AG09309 (cell line): ENCODE measurements at places on chromosomes 2 and 18.

DNA sequence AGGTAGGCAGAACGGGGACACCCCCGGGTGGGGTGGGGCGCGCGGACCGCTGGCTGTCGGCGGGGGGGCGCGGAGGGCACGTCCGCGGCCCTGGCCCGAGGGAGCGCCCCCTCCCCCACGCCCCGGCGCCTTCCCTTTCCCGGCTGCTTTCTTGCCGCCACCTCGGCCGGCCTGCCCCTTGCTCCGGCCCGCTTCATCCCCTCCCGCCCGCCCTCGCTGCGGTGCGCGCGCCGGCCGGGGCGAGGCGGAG, 443 bp downstream of the VAPA start:
- DNase-seq = no peak

DNA sequence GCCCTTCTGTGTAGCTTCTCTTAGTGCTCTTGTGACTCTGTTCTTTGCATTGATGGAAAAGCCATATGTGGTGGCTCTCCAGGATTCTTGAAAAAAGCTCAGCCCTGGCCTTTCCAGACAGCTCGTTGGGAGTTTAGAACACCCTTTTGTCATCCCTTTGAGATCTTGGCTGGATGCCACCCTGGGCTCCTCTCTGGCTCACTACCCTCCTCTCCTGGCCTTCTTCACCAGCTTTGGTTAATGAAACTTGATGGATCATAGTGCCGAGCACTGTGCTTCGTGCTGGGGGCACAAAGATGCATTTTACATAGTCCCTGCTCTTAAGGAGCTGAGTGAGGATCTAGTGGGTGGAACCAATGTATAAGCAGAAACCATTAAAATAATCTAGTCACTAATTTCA, 15.6 kb upstream of the FHOD3 start:
- no peak for DNase-seq

DNA sequence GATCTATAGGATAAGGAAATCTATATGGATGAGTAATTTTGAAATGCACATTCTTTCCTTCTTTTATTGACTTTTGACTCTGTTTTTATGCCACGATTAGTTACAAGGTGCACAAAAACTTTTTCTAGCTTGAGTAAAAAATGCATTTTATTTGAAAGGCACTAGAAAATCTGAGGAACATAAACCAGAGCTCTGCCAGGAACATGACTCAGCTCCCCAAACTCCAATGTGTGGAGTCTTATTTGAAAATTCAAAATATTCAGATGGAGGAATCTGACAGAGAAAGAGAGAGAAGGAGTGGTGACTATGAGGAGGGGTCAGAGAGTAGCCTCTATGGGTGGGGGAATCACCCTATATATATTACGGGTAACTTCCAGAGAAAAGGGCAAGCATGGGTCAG, 231.0 kb downstream of the DCC start:
- DNase-seq = no peak

- no peak for DNase-seq
These were observed 216.3 kb upstream of the SMAD7 start for GRCh38 chr18:49167084-49167483.

DNA sequence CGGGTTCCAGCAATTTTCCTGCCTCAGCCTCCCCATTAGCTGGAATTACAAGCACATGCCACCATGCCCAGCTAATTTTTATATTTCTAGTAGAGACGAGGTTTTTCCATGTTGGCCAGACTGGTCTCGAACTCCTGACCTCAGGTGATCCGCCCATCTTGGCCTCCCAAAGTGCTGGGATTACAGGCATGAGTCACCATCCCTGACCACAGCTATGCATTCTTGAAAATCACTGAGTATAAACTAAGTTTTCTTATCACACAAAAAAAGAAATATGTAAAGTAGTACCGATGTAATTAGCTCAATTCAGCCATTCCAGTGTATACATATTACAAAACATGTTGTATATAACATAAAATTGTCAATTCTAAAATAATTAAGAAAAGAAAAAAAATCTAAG, 232.7 kb downstream of the MBD2 start:
- no peak for DNase-seq

GRCh38 chr2:59881218-59881617, 672.2 kb downstream of the BCL11A start:
- DNase-seq = no peak
